NCI-H446 (cell line): ENCODE measurements at places on chromosomes 16 and 17.

DNA sequence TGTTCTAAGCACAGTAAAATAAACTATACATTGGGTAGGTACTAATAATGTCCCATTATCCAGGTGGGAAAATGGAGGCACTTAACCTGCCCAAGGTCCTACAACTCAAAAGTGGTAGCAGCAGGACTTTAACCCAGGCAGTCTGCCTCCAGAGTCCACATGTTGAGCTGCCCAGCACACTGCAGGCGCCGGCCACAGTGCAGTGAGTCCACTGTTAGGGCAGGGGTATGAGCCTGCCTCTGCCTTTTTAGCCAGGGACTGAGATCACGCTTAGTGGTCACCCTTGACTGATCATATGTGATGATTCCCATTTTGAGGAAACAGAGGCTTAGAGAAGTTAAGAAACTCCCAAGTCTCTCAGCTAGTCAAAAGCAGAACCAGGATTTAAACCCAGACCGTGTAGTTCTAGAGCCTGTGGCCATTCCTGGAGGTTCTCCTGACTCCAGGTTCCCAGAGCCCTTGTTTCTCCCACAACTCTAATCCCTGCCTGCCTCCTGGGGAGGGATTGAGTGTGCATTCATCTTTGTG lies 8.4 kb downstream of the CES1 start:
- DNase-seq, result no peak

GRCh38 chr17:29663155-29663554 lies 40.4 kb upstream of the CORO6 start:
- no peak for DNase-seq

DNA sequence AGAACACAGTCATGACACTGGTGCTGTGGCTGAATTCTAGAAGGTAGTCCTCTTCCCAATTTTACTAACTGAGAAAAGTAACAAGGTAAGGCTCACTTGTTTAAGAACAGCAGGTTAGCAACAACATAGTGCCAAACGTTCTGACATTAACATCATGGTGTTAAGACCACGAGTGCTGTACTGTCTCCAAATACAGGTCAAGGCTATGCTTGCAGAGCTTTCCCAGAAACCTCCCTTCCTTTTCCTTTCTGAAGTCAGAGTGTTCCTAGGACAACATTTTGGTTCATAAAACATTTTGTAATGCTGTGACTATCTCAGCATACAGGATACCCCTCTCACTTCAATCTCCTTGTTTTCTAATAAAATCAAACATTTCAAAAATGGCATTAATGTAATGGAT lies 144.0 kb downstream of the STX8 start:
- DNase-seq, result no peak

- DNase-seq, result no peak
Observed at GRCh38 chr16:55645986-55646385, 9.8 kb upstream of the SLC6A2 start.

GRCh38 chr17:75109046-75109406 lies 743 bp upstream of the ARMC7 start:
- DNase-seq, result no peak

GRCh38 chr16:3242709-3243108 lies 7.8 kb upstream of the ZNF200 start:
- no peak for DNase-seq

DNA sequence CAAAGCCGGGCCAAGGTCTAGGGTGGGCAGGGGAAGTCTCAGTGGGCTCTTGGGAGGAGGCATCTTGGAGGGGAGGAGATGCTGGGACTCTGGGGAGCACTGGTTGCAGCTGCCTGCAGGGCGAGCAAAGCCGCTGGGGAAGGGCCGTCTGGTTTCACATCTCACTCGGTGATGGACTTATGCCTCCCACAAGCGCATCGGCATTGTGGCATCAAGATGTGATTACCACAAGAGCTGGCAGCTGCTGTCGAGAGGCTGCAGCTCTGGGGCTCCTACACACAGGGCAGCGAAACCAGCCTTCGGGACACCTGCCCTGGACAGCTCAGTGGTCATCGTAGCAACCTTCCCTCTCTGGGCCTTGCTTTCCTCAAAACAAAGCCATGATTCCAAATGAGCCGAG lies 3.1 kb upstream of the KCNJ12 start:
- DNase-seq, result no peak

- no peak for DNase-seq
Observed at GRCh38 chr16:5430598-5430997, 333.0 kb upstream of the EEF2KMT start.

DNA sequence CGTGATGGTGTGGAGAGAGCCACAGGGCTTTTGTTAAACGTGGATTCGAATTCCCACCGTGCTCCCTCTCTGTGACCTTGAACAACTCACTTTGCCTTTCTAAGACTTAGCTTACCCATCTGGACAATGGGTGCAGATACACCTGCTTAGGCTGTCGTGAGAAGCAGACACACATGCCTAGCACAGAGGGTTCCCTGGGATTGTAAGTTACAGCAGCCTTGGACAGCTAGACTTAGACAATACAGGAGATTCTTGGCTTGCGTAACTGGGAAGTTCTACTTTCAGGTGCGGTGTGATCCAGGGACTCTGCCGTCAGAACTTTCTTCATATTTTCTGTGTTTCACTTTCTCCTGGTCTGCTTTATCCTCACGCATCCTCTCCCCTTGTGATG lies 127.0 kb downstream of the ABCC1 start:
- DNase-seq, result no peak

GRCh38 chr17:2602597-2603017 lies 9.2 kb downstream of the PAFAH1B1 start:
- DNase-seq, result no peak

DNA sequence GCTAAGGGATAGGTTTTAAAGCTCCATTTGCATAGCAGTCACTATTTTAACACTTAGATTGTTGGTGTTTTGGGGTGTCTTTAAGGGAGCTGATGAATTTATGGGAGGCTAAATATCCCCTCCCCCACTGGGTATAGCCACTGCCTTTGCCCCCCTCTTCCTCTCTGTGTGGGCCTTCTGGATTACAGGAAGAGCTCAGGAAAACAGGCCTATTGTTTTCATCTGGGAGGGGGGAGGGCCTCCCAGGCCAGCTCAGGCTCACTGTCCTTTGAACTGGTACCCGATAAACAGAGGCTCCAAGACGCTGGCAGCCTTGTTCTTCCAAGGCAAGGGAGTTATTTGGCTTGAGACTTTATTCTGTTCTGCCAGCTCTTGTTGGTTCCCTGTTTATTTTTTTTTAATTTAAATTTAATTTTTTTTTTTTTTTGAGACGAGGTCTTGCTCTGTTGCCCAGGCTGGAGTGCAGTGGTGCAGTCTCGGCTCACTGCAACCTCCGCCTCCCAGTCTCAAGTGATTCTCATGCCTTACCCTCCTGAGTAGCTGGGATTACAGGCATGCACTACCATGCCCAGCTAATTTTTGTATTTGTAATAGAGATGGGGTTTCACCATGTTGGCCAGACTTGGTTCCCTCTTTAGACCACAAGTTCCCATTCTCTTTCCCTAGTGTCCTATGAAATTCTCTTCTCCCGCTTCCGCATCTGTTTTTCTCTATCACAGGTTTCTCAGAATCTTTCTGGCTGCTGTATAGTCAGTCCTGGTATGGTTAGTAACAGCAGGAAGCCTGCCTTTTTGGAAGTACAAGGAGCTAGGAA lies 25.1 kb downstream of the MINK1 start:
- DNase-seq, result no peak

DNA sequence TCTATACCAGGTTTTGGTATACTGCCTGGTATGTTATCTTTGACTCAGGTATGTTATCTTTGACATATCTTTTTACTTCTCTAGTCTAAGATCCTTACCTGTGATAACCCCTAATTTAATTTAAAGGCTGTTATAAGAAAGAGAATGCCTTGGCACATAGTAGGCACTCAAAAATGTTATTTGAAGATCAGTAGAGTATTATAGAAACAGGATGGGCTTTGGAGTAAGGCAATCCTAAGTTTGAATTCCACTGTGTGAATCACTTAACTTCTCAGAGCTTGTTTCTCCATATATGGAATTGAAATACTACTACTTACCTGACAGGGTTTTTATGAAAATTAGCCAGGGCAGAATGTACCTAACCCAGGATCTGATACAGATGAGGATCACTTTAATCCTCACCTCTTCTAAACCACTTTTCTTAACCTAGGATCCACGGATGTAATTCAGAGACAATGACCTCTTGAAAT lies 1.2 kb downstream of the BRIP1 start:
- DNase-seq, result no peak

DNA sequence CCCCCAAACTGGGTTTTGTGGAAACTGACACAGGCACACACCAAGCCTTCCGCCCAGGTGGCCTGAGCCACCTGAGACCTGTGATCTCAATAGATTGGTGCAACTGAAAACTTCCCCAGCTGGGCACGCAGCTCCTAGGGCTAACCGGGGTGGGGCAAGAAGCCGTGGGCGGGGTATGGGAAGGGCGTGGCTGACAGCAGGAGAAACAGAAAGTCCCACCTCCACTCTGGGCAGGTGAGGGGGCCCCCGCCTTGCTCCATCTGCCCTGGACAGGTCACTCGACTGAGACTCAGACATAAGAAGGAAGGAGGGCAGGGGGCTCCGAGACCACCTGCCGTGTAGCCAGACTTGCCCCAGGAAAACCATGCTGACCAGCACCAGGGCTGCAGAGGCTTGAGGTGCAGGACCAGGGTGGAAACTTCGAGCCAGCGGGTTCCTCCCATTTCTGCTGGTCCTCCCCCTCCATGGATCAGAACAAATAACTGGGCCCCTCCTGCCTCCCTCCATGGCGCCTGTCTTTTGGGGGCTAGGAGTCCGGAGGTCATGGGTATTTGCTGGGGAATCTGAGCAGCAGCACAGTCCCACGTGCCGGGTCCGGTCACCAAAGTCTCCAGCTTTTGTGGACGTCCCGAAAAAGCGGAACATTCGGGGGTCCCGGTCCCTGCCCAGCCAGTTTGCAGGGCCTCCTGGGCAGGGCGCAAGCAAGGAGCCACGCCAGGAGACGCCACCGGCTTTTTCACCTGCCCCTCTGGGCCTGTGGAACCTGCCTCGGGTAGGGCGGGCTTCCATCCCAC lies 1.3 kb downstream of the TIMP2 start:
- no peak for DNase-seq

DNA sequence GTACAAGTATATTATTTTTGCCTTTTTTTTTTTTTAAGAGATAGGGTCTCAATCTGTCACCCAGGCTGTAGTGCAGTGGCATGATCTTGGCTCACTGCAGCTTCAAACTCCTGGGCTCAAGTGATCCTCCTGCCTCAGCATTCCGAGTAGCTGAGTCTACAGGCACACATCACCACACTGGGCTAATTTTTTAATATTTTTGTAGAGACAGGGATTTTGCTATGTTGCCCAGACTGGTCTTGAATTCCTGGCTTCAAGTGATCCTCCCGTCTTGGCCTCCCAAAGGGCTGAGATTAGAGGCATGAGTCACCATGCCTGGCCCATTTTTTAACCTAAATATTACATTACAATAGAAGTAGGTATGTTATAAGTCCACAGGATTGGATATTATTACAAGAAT lies 3.2 kb downstream of the TERB1 start:
- DNase-seq, result no peak

GRCh38 chr17:9912121-9913099 lies 7.3 kb upstream of the RCVRN start:
- DNase-seq, result no peak

DNA sequence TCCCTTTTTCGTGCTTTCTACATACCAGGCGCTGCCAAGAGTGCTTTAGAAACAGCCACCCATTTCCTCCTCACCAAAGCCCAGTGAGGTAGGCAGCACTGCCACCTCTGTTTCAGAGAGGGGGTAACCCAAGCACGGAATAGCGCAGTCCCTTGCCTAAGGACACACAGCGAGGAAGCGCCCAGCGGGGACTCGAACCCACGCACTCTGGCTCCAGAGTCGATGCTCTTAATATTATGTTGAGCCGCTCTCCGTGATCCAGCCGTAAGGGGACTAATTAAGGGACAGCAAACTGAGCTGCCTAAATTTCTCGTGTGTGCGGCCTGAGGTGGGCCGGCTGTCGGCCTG lies 497 bp downstream of the CES1 start:
- DNase-seq, result no peak

- no peak for DNase-seq
Observed at GRCh38 chr16:17213025-17213424, 257.7 kb downstream of the XYLT1 start.

DNA sequence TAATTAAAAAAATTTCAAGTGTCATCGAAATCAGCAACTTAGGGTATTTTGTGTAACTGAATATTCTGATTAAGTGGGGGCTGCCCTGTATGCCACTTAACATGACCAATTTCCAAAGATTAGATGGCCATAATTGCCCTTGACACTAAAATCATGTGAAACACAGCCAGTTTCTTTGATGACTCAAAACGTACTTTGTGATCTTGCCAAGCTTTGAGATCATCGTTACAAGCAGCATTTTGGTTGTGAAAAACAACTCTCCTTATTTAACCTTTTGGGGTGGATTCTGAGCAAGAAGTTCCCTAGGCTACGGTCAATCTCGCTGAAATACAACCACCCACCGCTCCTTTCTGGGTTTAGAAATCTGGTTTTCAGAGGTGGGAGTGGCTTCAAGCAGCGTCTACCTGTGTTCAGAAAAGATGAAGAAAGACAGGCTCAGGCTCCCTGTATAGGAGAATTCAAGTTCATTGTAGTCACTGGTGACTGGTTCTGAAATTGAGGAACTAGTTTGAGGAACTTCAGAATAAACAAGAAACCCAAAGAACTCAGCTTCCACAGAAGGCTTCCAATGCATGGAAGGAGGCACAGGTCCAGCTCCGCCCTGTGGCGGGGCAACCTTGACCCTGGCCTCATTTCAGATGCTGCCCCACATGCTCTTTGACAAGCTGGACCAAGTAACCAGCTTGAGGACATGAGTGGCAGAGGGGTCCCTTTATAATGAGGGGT lies 9.4 kb downstream of the MAP3K14 start:
- DNase-seq, result peak; percentile 68

DNA sequence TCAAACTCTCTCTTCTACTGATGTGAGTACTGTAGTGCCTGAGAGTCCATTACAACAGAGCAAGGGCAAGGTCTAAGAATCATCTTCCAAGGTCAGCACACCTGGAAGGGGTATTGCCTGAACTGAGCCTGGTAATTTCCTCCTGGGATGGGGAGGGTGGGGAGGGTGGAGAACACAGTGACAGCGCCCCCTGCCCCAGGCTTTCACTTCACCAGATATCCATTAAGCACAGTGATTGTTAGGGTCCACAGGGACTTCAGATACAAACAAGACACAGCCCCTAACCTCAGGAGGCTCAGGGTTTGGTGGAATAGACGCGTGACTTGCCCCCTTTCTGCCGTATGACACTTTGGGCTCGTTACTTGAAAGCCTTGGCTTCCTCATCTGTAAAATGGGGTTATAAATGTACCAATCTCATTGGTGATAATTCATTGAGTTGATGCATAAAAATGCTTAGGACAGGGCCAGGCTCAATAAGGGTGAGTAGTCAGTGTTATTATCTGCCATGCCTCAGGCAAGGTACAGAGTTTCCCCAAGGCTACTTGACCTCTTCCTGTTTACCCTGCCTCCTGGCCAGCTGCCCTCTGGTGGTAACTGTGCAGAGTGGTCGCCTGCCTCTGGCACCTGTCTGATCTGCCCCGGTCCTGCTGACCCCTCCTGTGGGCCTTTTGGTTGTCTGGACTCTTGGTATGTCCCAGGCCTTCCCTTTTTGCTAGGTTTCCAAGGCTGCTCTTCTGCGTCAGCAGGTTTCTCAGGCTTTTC lies 13.1 kb upstream of the BRD7 start:
- DNase-seq, result no peak
